ENCODE measurements at places on chromosomes 2 and 18.

DNA sequence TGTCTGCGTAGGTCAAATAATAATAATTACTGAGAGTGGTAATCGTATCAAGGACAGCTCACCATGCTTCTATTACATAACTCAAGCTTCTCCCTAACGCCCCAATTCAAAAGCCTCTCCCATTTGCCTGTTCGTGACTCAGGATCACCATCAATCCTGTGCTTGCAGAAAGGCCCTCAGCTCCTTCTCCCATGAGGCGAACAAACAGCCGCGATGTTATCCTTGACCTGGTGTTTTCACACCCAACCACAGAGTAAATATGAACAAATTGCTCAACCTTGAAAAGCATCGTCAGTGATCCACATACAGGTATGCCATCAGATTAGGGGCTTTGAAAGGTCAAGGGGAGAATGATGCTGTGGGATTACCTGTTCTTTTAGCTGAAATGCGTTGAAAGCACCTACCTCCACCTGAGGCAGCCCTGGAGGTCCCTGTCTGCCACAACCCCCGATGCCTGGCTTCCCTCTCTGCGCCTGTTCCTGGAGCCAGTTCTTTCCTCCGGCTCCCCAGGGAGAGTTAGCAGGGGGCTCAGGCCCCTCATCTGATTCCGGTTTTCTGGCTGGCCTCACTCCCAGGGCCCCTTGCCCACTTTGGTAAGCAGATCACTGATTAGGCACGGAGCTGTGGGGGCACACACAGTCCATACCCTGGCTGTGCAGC is 39.1 kb upstream of the ODC1 start:
- no peak for DNase-seq

- DNase-seq = no peak
Measured at GRCh38 chr2:9519250-9519649, 36.4 kb downstream of the ADAM17 start.

GRCh38 chr2:230640540-230641011 is 72.1 kb upstream of the CAB39 start:
- DNase-seq = no peak

DNA sequence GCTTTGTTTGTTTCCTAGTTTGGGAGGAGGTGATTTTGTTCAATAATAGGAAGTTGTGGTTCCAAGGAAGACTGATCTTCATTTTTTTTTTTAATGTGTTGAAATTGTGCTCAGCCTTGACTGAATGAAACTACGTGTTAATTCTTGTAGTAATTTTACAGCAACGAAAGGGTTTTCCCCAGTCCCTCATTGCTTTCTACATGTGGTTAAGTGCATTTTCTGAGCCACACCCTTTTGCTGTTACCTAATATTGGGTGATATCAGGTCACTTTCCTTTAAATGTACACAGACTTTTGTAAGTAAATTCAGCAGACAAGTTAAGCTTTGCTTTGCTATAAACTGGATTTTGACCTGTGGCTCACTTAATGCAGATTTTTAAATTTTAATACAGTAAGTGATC is 73.6 kb downstream of the OTX1 start:
- DNase-seq = no peak

GRCh38 chr2:219595256-219595655 is 2.4 kb upstream of the STK11IP start:
- no peak for DNase-seq

GRCh38 chr2:49426996-49427395 is 272.7 kb upstream of the FSHR start:
- DNase-seq = no peak
